ENCODE measurements at places on chromosomes 7 and 10. TPM values are rescaled to one million over a fixed set of nuclear protein-coding genes. Genes with fewer than 3 reads are reported as not detected.

DNA sequence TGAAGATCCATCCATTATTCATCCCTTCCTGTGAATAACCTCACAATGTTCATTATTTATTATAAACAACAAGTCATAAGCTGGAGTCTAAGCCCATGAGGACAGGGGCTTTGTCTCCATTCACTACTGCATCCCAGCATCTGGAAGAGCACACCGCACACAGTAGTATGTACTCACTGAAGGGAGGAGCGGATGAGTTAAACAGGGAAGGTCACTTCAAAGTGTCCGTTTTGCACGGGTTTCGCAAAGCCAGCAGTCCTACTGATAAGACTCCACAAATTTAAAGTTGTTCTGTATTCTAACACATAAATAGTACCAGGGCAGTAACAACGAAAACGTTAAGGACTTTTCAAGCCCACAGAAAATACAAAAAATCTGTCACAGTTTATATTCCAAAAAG, 167.9 kb downstream of the PARD3 start:
- no peaks in the 10 kb centered on the region for H3K27me3 ChIP-seq
- no peaks in the 10 kb centered on the region for H3K36me3 ChIP-seq
- H3K4me1 ChIP-seq = no peaks in the 10 kb centered on the region
- no peak for DNase-seq

- no peak for DNase-seq
- H3K4me1 ChIP-seq = no peaks in the 10 kb centered on the region
- H3K4me3 ChIP-seq = no peak overlapping the region
- no peak overlapping the region for H3K27ac ChIP-seq
These were observed 11.5 kb downstream of the AKR1B1 start for GRCh38 chr7:134447383-134447782.

The HOXA10 gene
- total RNA-seq = 0.12 TPM

The CALHM3 gene
- total RNA-seq = 0.18 TPM

The A1CF gene
- 16.8 TPM for total RNA-seq

Data from pancreas (tissue), 10 donors.